Activated CD4-positive, alpha-beta T cell treated with anti-CD3 and anti-CD28 coated beads, Interleukin-2, amount 10 ng/mL, durations not matched to agents 7 days and 5 days (primary cell): ENCODE measurements at places on chromosomes 11 and 22.

DNA sequence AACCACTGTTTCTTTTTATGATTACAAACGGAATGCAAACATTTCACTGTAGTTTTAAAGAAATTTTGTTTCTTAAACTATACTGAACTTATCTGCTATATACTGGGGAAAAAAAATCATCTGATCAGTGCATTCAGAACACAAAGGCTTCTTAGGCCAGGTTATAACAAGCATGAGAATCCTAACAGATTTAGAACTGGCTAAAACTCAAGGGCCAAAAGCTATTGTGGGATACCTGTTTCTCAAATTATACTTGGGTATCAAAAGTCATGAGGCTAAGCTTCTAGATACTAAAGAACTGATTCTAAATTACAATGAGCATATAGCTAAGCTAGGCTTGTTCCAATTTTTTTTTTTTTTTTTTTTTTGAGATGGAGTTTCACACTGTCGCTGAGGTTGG, 29.7 kb upstream of the CHRNA10 start:
- H3K27me3 ChIP-seq, result no peaks in the 10 kb centered on the region
- no peak overlapping the region for H3K4me3 ChIP-seq

DNA sequence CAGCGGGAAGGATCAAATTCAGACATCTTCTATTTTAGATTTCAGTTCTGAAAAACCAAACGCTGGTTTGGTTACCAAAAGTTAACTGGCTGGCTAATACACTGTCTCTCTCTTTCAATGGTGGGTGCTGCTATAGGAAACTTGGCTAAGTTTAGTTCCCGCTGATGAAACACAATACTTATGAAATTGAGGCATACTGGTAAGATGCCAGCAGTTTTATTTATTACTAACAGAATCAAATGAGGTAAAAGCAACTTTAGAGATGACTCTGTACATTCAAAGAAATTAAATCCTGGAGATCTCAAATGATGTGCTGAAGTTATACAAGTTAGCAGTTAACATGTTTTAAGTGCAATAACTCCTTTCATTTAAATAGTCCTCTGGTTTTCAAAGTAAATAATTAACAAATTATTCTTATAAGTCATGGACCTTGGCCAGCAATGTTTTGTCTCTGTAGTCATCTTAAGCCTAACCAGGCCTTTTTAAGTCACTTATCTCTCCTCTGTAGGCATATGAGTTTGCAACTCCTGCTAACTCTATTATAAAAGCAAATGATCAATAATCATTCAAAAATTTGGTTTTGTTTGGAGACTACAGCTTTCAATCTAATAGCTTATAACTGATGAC, 54.8 kb downstream of the PAK1 start:
- no peak for DNase-seq
- H3K4me1 ChIP-seq, result peaks cover 3% of the 10 kb centered on the region
- no peak overlapping the region for H3K4me3 ChIP-seq
- no peak overlapping the region for H3K27ac ChIP-seq
- H3K36me3 ChIP-seq, result no peaks in the 10 kb centered on the region

- no peaks in the 10 kb centered on the region for H3K4me1 ChIP-seq
- no peak overlapping the region for H3K27ac ChIP-seq
- no peak overlapping the region for H3K4me3 ChIP-seq
- no peaks in the 10 kb centered on the region for H3K36me3 ChIP-seq
- no peak for DNase-seq
Observed at GRCh38 chr11:116646191-116646590, 126.6 kb downstream of the BUD13 start.

DNA sequence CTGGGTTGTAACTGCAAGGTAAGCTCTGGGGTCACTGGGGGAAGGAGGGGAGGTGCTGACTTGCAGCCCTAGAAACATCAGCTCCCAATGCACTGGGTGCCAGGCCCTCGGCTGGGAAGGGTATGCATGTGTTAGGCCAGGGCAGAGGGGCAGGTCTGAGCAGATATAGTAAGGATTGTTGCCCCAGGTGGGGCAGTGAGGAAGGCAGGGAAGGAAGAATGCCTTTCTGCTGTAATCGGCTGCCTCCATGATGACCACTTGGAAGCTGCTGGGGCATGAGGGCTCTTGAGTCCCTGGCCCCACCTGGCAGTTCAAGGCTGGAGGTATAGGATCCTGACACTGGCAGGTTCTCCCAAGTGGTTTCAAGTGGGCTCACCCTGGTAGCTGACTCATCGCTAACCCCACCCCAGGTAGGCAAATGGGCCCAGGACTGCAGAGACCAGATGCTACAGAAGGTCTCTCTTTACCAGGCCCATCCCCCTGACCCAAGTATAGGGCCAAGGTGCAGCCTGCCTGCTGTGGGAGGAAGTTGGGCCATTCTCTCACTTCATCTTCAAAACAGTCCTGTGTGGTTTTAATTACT, 56.7 kb downstream of the TIMP3 start:
- H3K27me3 ChIP-seq, result no peaks in the 10 kb centered on the region
- H3K36me3 ChIP-seq, result no peaks in the 10 kb centered on the region
- DNase-seq, result no peak

- no peak for DNase-seq
- H3K36me3 ChIP-seq, result no peaks in the 10 kb centered on the region
- H3K4me1 ChIP-seq, result peaks cover 8% of the 10 kb centered on the region
- H3K27me3 ChIP-seq, result peaks cover 9% of the 10 kb centered on the region
- no peak overlapping the region for H3K4me3 ChIP-seq
Observed at GRCh38 chr11:75810637-75811390, 4.2 kb upstream of the UVRAG start.

- H3K36me3 ChIP-seq, result no peaks in the 10 kb centered on the region
- no peak overlapping the region for H3K27ac ChIP-seq
- no peaks in the 10 kb centered on the region for H3K4me1 ChIP-seq
- H3K27me3 ChIP-seq, result peaks cover 2% of the 10 kb centered on the region
- no peak for DNase-seq
Observed at GRCh38 chr11:30364139-30364836, 41.4 kb downstream of the ARL14EP start.

DNA sequence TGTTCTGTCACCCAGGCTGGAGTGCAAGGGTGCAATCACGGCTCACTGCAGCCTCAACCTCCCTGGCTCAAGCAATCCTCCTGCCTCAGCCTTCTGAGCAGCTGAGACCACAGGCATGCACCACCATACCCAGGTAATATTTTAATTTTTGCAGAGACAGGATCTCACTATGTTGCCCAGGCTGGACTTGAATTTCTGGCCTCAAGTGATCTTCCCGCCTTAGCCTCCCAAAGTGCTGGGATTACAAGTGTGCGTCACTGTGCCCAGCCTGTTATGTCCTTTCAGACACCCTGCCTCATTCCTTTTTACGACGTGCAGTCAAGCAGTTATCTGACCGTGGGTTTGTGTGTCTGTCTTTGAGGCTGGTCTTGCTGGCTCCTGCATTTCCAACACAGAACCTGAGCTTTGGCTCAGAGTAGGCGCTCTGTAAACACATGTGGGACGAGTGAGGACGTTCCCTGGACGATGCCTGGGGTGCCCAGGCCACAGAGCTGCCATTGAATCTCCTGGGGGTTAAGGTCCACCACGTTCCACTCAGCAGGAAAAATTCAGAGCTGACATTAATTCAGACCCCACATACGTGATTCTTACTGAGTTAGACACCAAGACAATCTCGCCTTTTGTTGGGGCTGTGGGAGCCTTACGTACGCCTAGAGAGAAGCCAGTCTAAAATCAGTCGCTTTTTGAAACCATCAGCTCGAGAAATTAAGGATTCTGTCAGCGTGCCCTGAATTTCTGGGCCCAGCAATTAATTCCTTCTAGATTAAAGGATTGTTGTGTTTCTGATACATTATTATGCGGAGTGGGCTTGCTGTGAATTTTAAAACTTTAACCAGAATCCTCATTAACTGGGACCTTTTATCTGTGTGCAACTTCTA, 21.5 kb upstream of the EMID1 start:
- no peaks in the 10 kb centered on the region for H3K4me1 ChIP-seq
- no peaks in the 10 kb centered on the region for H3K36me3 ChIP-seq
- H3K27ac ChIP-seq, result no peak overlapping the region
- H3K4me3 ChIP-seq, result no peak overlapping the region
- peaks cover 5% of the 10 kb centered on the region for H3K27me3 ChIP-seq

DNA sequence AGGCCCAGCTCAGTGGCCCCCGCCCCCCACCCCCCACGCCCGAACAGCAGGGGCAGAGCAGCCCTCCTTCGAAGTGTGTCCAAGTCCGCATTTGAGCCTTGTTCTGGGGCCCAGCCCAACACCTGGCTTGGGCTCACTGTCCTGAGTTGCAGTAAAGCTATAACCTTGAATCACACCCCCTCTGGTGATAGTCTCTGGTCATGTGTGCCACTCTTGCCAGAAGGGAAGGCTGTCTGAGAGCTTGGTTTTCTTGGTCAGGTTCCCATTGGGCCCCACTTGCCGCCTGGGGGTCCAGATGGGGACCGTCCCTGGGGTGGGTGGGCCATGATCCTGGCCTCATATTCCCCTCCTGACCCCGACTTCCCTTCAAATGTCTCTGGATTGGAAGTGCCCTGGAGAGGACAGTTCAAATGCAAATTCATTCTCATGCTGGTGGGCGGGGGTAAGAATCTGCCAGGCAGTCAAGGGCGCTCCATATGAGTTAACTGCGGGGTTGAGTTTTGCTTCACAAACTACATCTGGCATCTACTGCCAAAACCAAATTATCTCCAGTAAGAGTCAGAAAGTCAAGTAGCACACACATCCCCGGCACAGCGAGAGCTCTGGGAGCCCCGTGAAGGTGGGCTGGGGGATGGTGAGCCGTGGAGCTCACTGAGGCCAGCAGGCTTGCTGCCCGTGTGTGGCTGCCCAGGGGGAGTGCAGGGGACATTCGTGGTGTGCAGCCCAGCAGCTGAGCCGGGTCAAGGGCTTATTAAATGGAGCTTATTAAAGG, 35.7 kb downstream of the B3GAT1 start:
- H3K4me1 ChIP-seq, result no peaks in the 10 kb centered on the region
- H3K27ac ChIP-seq, result no peak overlapping the region
- no peaks in the 10 kb centered on the region for H3K36me3 ChIP-seq
- no peaks in the 10 kb centered on the region for H3K27me3 ChIP-seq

GRCh38 chr11:122165607-122166371, 49.8 kb upstream of the BLID start:
- H3K4me3 ChIP-seq, result no peak overlapping the region
- H3K4me1 ChIP-seq, result no peaks in the 10 kb centered on the region
- H3K36me3 ChIP-seq, result no peaks in the 10 kb centered on the region
- no peak for DNase-seq
- no peaks in the 10 kb centered on the region for H3K27me3 ChIP-seq

DNA sequence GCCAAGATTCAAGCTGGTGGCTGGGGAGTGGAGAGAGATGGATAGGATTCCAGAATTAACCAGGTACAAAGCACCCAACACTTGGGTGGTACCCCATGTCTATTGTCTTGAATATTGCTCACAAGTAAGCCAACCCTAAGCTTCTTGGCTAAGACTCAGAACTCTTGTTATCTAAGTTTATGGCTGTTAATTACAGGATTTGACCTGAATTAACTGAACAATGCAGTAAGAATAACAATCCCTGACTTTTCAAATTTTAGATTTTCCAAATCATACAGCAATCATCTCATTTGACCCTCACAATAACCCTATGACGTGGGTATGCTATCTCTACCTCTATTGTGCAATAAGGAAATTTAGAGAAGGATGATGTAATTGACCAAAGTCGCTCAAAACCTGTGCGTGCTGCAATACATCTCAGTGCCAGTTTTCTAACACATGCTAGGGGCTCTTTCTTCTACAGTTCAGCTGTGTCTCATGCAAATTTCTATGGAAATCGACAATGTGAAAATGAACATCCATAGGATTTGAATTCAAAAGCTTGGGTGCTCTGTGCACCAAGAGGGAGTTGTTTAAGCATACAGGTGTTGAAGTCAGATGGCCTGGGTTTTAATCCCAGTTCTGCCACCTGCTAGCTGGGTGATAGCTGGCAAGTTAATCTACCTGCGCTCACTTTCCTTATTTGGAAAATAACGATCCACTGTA, 40.1 kb upstream of the APLNR start:
- peaks cover 2% of the 10 kb centered on the region for H3K4me1 ChIP-seq
- DNase-seq, result no peak
- no peaks in the 10 kb centered on the region for H3K36me3 ChIP-seq
- H3K27me3 ChIP-seq, result peaks cover 20% of the 10 kb centered on the region

GRCh38 chr11:112902361-112903011, 58.7 kb upstream of the NCAM1 start:
- H3K27me3 ChIP-seq, result peaks cover 9% of the 10 kb centered on the region
- no peaks in the 10 kb centered on the region for H3K4me1 ChIP-seq
- no peak overlapping the region for H3K4me3 ChIP-seq

GRCh38 chr11:86145439-86146156, 76.7 kb upstream of the PICALM start:
- no peaks in the 10 kb centered on the region for H3K27me3 ChIP-seq
- H3K36me3 ChIP-seq, result peaks cover 7% of the 10 kb centered on the region
- H3K4me1 ChIP-seq, result peaks cover 43% of the 10 kb centered on the region

DNA sequence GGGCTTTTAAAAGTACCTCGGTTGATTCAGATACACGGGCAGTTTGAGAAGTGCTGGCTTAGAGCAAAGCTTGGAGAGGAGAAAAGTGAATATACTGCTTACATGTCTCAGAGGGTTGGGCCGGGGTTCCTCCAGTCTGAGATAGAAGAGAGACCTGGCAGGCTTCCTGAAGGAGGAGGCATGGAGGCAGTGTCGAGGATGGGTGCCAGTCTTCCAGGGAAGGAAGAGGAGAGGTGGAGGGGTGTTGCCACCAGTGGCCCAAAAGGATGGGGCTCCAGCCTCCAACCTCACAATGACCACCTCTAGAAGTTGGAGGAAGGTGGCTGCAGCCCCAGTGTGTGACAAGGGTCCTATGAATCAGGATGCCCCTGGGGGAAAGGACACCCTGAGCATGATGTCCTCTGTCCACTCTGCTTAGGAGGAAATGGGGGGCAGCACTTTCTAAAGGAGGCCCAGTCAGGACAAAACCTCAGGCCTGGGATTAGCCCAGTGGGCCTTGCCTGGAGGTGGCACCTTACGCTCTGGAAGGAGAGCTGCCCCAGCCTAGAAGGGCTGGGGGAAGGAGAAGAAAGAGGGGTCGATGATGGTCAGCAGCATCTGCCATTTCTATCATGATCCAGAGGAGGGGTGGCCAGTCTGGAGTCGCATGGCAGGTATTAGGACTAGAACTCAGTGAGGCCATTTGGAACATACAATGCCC, 65.2 kb downstream of the CD82 start:
- peaks cover 6% of the 10 kb centered on the region for H3K27me3 ChIP-seq
- H3K27ac ChIP-seq, result no peak overlapping the region
- no peak overlapping the region for H3K4me3 ChIP-seq
- peak; percentile 4 for DNase-seq
- H3K36me3 ChIP-seq, result no peaks in the 10 kb centered on the region
